ENCODE measurements at places on chromosomes 12 and 14.

GRCh38 chr14:57833323-57833722 is 32.6 kb downstream of the SLC35F4 start:
- DNase-seq: no peak

GRCh38 chr14:68781161-68782021 is 11.5 kb downstream of the ZFP36L1 start:
- no peak for DNase-seq

DNA sequence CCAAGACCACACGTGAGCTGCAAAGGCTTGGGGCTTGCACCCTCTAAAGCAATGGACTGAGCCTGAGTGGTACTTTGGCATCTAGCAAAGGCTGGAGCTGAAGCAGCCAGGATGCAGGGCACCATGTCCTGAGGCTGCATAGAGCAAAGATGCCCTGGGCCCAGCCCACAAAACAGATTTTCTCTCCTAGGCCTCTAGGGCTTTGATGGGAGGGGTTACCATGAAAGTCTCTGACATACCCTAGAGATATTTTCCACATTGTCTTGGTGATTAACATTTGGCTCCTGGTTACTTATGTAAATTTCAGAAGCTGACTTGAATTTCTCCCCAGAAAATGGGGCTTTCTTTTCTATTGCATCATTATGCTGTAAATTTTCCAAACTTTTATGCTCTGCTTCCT is 438.3 kb downstream of the SLC16A7 start:
- no peak for DNase-seq

GRCh38 chr14:104705340-104706047 is 16.1 kb downstream of the INF2 start:
- DNase-seq: no peak

GRCh38 chr14:86858591-86858990 is 1134.4 kb downstream of the GALC start:
- DNase-seq: no peak

DNA sequence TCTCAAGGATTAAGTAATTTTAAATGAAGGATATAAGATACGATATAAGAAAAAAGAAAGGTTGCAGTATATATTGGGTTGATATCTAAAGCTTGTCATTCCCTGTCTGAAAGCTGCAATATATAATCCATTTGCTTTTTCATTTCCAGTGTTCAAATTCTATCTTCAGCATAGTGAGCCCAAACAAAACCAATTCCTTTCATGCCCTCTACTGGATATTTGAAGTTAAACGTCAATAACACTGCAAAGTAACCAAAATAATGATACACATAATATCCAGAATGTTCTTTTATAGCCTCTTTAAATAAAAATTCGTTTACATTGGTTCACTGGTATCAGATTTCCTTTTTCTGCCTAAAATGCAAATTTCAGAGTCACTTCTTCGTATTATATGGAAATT is 64.5 kb upstream of the DAAM1 start:
- DNase-seq: peak; percentile 13

- no peak for DNase-seq
These were observed 904 bp upstream of the FAM177A1 start for GRCh38 chr14:35044939-35045797.

Measured in KBM-7 (cell line).